ENCODE measurements at places on chromosomes 2 and 18. TPM values are rescaled to one million over a fixed set of nuclear protein-coding genes. Genes with fewer than 3 reads are reported as not detected.

TXNDC2 gene
- total RNA-seq: 0.12 TPM

ATOH8 gene
- total RNA-seq: 31.4 TPM

CCDC85A gene
- total RNA-seq: 0.43 TPM

ADAM23 gene
- total RNA-seq: 1.5 TPM

CIB4 gene
- total RNA-seq: not detected

QPCT gene
- 9.0 TPM for total RNA-seq

C2orf80 gene
- total RNA-seq: not detected

GAREM2 gene
- total RNA-seq: 2.8 TPM

NLRC4 gene
- total RNA-seq: not detected

BCL11A gene
- total RNA-seq: 1.3 TPM

ZNF804A gene
- total RNA-seq: 0.51 TPM

UGT1A7 gene
- total RNA-seq: not detected

POTEI gene
- not detected for total RNA-seq

TNFRSF11A gene
- total RNA-seq: 0.34 TPM

MAP3K19 gene
- not detected for total RNA-seq

REG1B gene
- total RNA-seq: not detected

COLEC11 gene
- 1.4 TPM for total RNA-seq

ANKRD36 gene
- 2.9 TPM for total RNA-seq

UPP2 gene
- not detected for total RNA-seq

SKOR2 gene
- total RNA-seq: not detected

ANKRD39 gene
- 6.0 TPM for total RNA-seq

PFN4 gene
- total RNA-seq: 0.68 TPM

TCF23 gene
- not detected for total RNA-seq

FAM124B gene
- total RNA-seq: not detected

LINC00305 gene
- total RNA-seq: not detected

IKZF2 gene
- total RNA-seq: 11.3 TPM

SF3B1 gene
- total RNA-seq: 100 TPM

KIF1A gene
- total RNA-seq: under 0.01 TPM

GALNT5 gene
- 1.7 TPM for total RNA-seq

TIGD1 gene
- total RNA-seq: 2.3 TPM

C1QL2 gene
- total RNA-seq: not detected

AQP12B gene
- total RNA-seq: not detected

METAP1D gene
- total RNA-seq: 2.3 TPM

MTA3 gene
- total RNA-seq: 16.5 TPM

CENPA gene
- 0.23 TPM for total RNA-seq

MALL gene
- 4.4 TPM for total RNA-seq

PROM2 gene
- 0.12 TPM for total RNA-seq

GTF2A1L gene
- total RNA-seq: 1.2 TPM

YES1 gene
- 71.8 TPM for total RNA-seq

CDKL4 gene
- 0.58 TPM for total RNA-seq

EN1 gene
- total RNA-seq: 5.7 TPM

PTMA gene
- total RNA-seq: 340 TPM

TACR1 gene
- under 0.01 TPM for total RNA-seq

PROKR1 gene
- total RNA-seq: not detected

C2orf72 gene
- 0.70 TPM for total RNA-seq

NEU2 gene
- total RNA-seq: not detected

INHA gene
- 1.1 TPM for total RNA-seq

DYNC1I2 gene
- total RNA-seq: 61.0 TPM

HOXD1 gene
- not detected for total RNA-seq

SULT1C2 gene
- not detected for total RNA-seq
